Stimulated activated CD4-positive, alpha-beta T cell treated with anti-CD3 and anti-CD28 coated beads, Interleukin-15, amount 100 ng/mL, for 1 hour (primary cell): ENCODE measurements at places on chromosomes 7 and 10.

DNA sequence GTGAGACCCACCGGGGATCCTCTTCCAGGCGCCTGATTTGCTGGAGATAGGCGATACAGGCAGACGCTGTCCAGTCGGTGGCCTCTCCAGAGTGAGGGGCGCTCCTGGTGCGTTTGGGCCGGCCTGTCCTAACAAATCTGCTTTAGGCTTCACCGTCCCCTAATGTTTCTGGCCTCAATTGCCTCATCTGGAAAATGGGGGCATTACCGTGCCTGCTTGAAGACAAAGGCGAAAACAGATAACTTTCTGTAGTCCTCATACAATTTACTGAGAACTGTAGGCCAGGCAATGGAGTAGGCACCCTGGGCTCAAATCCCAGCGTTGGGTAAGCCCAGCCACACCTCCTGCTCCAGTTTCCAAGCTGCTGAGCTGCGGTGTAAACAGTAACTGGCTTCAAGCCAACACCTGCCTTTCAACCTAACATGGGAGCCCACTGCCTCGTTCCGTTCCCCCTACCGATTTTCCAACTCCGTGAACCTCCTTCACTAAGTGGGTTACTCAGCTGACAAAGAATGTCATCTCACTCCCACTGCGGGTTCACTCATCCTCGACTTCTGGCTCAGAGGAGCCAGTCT lies 589 bp upstream of the ZFAND4 start:
- no peak for DNase-seq

- DNase-seq, result no peak
Observed at GRCh38 chr7:84113286-84113685, 81.3 kb downstream of the SEMA3A start.

DNA sequence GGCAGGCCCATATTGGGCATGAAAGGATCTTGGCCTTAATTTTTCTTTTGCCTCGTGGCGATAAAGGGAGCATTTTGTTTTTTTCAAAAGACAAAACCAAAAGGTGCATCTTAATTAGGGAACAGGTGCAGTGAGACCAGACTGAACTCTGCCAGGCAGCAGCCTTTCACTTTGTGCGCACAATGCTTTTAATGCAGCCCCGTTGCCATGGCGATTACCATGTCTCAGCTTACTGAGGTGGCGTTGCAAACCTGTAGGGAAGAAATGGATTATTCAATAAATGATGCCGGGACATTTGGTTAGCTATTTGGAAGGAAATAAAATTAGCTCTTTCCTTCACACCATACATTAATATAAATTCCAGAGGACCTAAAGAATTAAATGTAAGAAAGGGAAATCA lies 61.9 kb downstream of the MYL10 start:
- DNase-seq, result no peak

GRCh38 chr7:1733206-1733907 lies 63.3 kb downstream of the ELFN1 start:
- DNase-seq, result no peak

- no peak for DNase-seq
Observed at GRCh38 chr7:11185179-11185815, 211.6 kb downstream of the PHF14 start.

DNA sequence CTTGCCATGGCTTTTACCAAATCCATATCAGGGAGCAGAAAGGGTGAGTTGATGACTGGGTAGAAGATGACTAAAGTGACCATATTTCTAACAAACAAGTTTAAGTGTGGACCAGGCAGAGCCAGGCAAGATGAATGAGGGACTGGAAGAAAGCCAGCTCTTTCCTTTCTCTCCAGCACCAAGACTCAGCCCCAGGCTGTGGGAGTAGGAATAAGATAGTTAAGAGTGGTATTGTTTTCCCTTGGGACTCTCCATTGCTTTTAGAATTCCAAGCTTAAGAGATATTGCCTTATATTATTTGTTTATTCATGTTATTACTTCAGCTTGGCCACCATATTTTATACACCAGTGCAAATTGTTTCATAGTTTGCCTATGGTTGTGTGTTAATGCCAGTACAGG lies 28.8 kb upstream of the TSPAN33 start:
- DNase-seq, result no peak

GRCh38 chr7:818031-818699 lies 14.1 kb upstream of the SUN1 start:
- DNase-seq, result no peak

GRCh38 chr7:80922253-80923049 lies 3.6 kb upstream of the SEMA3C start:
- no peak for DNase-seq

DNA sequence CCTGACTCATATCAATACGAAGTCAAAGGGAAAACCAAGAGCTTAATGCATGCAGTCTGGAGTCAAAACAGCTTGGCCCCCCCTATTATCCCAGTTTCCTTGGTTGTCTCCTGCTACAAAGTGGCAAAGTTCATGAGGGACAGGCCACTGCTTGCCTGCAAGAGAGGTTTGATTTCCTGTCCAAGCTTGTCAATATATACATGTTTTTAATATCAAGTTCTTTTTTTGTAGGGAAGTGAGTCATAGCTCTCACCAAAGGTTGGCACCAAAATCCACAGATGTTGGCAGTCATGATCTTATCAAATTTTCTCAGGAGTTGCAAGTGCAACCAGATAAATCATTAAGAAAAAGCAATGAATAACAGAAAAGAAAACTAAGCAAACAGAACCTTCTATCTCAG lies 176.8 kb downstream of the COBL start:
- DNase-seq, result no peak

DNA sequence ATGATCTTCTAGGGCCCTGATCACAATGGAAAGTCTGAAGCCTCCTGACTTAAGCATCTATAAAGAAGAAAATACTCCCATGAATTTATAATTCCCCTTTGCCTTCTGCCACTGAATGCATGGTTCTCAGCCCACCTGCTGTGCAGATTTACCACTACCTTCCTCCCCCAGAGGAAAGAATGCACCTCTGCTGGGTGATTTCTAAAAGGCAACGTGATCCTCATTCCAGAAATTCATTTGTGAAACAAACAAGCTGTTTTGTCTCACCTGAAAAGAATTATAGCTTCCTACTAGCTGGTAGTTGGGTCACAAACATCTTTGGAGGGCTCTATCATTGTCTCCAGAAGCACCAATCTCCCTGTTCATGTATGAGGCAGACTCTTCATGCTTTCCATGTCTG lies 320.2 kb downstream of the CDC14C start:
- no peak for DNase-seq

- DNase-seq, result no peak
Observed at GRCh38 chr7:128876127-128876526, 13.5 kb downstream of the ATP6V1F start.

- no peak for DNase-seq
Observed at GRCh38 chr7:96719164-96719563, 9.5 kb upstream of the SEM1 start.

DNA sequence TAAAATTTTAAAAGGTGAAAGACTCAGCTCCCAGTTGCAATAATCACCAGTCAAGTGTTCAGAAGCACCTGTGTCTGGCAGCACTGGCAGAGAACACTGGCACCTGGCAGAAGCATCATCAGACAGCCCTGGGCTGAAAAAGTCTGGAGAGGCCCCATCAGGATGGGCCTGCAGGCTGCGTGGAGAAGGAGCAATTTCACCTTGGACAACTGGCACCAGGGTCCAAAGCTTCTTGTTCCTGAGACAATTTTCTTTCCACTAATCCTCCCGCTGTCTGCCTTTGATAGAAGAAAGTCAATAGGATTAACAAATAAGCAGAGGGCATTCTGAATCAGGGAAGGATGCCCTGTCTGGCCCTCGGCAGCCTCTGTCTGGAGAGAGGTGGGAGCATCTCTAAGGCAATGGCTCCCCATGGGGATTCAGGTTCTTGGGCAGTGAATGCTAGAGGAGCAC lies 6.5 kb downstream of the COBL start:
- no peak for DNase-seq

- DNase-seq, result no peak
Observed at GRCh38 chr7:14858410-14858809, 44.1 kb downstream of the DGKB start.

GRCh38 chr7:155745737-155746136 lies 66.5 kb downstream of the SHH start:
- DNase-seq, result no peak

- DNase-seq, result no peak
Observed at GRCh38 chr7:116188-116981, 76.0 kb upstream of the FAM20C start.

- DNase-seq, result no peak
Observed at GRCh38 chr10:25725917-25726716, 207.9 kb upstream of the MYO3A start.

- DNase-seq, result no peak
Observed at GRCh38 chr10:113294868-113295267, 258.0 kb upstream of the HABP2 start.

DNA sequence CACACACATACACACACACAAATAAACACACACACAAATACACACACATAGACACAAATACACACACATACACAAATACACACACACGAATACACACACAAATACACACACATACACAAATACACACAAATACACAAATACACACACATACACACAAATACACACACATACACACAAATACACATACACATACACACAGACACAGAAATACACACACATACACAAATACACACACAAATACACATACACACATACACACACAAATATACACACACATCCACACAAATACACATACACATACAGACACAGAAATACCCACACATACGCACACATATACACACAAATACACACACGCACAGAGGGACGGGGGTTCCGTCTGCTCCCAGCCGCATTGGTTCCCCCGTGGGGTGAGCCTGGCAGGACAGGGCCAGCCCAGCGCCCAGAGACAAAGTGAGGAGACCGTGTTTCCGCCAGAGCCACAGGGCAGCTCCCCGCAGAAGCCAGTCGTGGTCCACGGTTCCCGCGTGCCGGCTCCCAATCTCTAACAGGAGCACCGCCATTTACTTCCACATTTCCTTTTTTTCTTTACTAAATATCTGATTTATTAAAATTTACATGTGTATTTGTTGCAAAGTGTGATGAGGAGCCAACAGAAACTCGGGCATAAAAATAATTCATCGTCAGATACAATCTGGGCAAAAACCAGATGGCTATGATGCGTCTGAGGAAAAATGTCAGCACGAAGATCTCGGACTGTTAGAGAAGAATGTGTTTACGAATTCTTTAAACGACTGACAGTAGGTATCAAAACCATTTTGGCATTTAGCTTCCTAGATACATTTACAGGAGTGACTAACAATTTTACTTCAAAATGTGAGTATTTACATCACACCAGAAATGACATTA lies 3.1 kb upstream of the KNDC1 start:
- no peak for DNase-seq

DNA sequence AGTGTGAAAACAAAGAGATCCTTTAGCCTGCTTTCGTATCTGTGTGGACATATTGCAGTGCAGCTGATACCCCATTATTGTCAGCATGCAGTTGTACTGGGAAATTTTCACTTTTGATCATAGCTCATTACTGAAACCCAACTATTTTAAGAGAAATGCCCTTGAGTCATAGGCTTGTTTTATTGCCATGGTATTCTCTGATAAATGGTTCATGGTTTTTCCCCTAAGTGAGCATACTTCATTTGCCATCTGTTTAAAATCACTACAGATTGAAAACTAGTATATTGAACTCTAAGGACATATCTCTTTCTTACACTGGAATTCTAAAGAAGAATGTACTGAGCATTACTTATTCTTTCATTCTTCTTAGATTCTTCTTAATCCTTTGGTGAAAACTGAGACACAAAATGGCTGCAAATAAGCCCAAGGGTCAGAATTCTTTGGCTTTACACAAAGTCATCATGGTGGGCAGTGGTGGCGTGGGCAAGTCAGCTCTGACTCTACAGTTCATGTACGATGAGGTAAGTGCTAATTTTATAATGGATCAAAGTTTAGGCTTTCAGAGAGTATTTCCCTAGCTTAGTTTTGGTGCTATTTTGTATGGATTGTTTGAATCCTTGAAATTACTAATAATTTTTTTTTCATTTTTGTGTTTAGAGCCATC lies 63.0 kb downstream of the RALA start:
- no peak for DNase-seq

- no peak for DNase-seq
Observed at GRCh38 chr7:44639671-44640321, 33.4 kb downstream of the OGDH start.

DNA sequence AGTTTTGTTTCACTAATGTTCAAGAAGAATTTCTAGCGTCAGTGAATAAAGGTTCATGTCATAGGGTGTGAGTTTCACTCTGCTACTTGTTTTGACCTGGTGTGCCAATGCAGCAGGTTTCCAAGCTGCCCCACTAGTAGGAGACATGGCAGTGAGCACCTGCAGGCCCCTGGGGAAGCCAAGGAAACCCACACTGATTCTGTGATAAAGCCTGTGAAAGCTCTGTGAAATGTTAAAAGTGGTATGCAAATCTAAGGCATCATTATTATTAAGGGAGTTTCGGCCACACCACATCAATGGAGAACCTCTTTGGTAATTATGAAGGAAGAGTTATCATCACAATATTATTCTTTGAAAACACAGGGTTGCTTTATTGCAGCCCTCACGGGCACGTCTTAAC lies 46.4 kb downstream of the ABCB5 start:
- no peak for DNase-seq

- no peak for DNase-seq
Observed at GRCh38 chr7:102236592-102237287, 49.9 kb upstream of the SH2B2 start.

- DNase-seq, result no peak
Observed at GRCh38 chr10:9814285-9814864, 1203.3 kb upstream of the CELF2 start.

DNA sequence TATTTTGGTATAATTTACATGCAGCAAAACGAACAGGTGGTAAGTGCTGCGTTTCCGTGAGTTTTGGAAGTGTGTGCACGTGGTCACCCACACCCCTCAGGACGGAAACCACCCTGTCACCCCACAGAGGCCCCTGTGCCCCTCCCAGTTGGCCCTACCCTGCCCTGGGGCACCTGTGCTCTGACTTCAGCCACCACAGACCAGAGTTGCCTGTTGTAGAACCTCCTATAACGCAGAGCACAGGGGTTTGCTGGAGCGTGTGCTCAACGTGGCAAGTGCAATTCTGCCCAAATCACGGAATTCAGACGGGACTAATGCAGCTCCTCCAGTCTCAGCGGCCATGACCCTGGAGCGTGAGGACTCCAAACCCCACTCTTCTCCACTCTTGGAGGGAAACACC lies 9.6 kb upstream of the CFAP46 start:
- DNase-seq, result no peak

GRCh38 chr7:157540606-157541294 lies 203.9 kb downstream of the DNAJB6 start:
- no peak for DNase-seq

- no peak for DNase-seq
Observed at GRCh38 chr10:118258285-118258684, 83.8 kb downstream of the FAM204A start.

DNA sequence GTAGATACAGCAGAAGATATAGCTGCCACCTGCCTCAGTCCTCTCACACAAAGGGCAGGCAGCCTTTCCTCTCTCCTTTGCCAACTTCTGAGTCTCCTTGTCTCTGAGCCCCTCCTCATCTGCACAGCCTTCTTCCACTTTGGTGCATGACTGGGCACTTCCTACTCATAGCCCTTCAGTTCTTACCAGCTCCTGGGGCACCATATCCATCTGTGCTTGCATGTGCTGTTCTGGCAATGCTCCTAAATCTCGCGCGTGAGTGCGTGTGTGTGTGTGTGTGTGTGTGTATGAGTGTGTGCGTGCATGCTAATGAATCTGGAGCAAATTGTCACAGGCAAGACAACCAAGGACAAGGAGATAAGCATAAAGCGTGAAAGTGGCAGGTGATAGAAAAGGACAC lies 1271.6 kb upstream of the SORCS1 start:
- no peak for DNase-seq

GRCh38 chr10:13396369-13396768 lies 48.3 kb upstream of the SEPHS1 start:
- no peak for DNase-seq

- no peak for DNase-seq
Observed at GRCh38 chr10:83994325-83994724, 145.0 kb upstream of the GHITM start.
